ENCODE measurements at places on chromosomes 6 and 20.

- DNase-seq, result no peak
Observed at GRCh38 chr6:10719296-10719963, 3.4 kb upstream of the TMEM14C start.

DNA sequence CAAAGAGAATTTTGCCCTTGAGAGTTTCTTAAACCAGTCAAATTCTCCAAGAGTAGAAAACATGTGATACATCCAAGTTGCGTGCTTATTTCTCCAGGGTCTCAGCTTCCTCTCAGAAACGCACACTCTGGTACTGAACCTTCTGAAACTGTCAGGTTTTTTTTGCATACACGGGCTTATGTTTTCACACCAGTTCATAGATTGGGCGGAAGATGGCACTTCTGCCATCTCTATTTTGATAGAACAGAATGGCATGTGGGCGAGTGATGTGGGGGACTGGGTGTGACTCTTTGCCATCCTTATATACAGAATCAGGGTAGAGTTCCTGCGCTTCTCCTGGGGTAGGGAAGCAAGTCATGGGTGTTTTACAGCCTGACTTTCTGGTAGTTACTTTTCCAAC, 56.4 kb downstream of the ADTRP start:
- no peak for DNase-seq

DNA sequence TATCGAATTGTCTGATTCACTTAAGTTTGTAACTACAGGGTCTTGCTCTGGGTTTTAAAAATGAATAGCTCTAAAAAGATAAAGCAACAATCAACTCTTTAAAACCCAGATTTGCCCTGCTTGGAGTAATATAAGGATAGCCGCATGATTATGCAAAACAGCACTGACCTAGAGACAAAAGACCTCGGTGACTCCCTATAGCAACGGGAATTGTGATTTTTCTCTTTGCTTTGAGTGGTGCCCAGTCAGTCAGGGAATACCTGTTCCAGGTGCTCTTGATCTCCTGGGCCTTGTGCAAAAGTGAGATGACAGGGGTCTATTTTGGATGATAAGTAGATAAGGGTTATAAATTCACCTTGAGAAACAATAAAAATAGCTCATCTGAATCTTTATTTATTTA, 336.3 kb upstream of the NOX3 start:
- DNase-seq, result no peak

DNA sequence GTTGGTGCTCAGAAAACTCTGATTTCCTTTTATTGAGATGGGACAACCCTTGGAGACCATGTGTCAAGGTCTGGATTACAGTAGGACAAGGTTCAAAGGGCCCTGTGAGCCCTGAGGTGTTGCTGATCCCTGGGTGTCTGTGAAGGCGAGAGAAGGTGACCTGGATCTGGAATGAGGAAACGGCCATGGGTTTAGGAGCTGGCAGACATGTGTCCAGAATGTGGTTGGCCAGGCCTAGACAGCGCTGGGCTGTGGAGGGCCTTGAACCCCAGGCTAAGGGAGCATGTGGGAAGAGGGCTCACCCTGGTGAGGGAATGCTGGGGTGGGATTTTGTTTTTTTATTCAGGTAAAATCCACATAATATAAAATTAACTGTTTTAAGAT, 24.9 kb downstream of the PCMTD2 start:
- DNase-seq, result no peak

DNA sequence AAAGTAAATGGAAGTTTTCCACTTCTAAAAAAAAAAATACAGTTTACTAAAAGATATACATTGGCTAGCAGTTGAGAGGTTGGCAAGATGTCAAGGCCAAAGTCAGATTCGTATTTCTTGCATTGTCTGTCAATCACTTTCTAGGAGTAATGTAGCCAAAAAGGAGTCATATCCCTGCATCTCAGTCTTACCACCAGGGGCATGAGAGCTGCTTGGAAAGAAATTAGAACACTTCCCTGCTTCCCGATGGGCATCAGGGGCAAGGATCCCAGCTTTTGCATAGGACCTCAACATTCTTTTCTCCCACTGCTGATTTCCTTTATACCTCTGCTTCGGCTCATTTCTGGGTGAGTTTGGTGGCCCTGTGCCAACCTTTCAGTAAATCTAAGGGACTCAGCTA, 581.0 kb upstream of the MAP3K7 start:
- DNase-seq, result no peak

- peak; percentile 12 for DNase-seq
Observed at GRCh38 chr6:3356056-3356823, 97.5 kb downstream of the PSMG4 start.

GRCh38 chr6:109370336-109370735, 11.9 kb downstream of the CD164 start:
- DNase-seq, result no peak

DNA sequence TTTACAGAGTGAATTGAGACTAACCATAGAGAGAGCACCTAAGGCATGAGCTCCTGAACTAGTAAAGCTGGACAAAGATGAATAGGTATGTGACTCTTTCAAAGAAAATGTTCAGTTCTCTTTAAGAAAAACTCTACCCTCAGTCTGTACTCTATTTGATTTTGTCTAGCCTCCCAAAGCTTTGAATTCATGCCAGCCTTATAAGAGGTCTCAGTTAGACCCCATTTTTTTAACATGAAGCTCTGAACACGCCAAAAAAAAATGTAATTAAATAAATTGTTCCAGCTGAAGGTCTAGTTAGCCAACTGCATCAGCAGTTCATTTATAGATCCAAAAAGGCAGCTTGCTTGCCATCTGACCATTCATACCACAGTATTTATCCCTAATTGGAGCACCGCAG, 71.6 kb downstream of the COL9A1 start:
- no peak for DNase-seq

DNA sequence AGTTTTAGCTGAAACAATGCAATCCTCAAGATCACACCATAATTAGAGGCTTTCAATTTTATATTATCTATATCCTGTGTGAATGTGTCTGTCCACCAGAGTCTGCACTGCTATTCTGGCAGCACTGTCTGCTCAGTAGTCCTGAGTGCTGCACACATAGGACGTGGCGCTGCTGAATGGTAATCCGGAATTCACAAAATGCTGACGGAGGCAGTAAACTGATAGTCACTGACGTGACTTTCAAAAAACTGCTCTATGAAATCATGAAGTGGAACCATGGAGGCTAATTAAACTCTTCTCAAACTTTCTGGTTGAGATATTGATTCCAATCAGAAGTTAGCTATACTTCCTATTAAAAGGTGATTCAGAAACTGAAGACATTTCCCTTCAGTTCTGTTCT, 190.8 kb upstream of the NOX3 start:
- no peak for DNase-seq

- no peak for DNase-seq
Observed at GRCh38 chr6:56796196-56796532, 153.5 kb upstream of the DST start.

- DNase-seq, result no peak
Observed at GRCh38 chr6:77401231-77401630, 62.1 kb downstream of the HTR1B start.

DNA sequence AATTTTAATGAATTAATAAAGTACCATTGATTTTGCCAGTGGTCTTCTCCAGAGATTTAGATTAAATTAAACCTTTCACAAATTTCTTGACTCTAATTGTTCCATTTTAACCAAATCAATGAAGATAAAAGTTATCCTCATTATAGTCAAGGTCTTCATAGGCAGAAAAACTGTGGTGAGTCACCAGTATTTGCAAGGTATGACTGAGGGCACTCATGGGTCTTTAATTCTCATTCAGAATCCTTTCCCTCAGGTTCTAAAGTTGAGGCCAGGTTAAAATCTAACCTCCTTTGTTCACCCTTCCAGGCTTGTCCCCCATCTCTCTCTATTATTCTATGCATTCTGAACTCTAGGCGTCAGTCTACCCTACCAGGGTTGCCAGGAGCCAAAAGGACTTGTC, 93.9 kb downstream of the JAG1 start:
- DNase-seq, result no peak

GRCh38 chr6:42923666-42924065, 5.6 kb upstream of the CNPY3 start:
- no peak for DNase-seq

- DNase-seq, result no peak
Observed at GRCh38 chr20:368915-369314, 11.6 kb upstream of the TRIB3 start.

DNA sequence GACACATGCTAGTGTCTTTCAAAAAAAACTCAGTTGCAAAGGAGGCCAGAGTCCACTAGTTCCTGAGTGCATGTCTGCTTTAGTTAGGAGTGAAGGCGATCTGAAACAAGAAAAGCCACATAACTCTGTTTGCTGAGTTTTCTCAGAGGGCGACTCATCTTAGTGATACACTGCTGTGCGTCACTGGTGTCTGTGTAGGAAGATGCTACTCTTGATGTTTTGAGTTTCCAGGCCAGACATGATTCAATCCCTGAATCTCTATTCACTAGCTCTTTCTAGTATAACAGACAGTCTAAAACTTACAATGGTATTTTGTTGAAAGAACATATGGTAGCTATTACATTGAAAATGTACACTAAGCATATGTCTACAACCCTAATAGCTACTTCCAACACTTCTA, 60.9 kb downstream of the GFRAL start:
- no peak for DNase-seq

DNA sequence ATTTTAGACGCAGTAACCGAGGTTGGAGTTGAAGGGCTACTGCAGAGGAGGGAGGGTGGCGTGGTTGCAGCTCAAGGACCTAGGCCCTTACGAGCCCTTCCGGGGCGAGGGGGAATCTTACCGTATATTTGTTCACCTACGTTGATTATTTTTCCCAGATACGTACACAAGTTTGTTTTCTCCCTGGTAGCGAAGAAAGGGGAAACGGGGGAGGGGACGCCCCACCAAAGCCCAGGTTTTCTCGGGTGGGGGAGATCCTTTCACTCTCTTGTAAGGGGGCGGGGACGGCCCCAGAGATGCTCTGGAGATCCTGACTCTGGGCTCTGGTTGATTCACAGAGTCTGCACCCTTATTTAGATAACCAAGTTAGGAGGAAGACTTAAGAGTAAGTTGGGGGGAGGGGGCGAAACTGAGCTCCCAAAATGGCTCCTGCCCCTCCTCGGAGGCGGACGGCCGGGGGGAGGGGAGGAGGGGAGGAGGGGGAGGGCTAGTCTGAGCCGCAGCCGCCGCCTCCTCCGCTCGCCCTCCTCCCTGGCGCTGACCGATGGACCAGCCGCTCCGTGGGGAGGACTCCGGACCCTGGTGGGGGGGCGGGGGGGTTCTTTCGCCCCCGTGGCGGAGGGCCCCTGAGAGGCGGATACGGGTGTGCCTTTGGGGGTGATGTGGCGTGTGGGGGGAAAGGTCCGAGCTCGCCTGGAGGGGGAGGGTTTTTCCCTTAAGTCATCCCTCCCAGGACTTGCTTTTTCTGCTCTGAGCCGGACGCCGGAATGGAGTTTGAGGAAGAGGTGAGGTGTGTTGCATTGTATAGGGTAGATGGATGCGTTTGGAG, 2.2 kb downstream of the BRD2 start:
- peak; percentile 64 for DNase-seq

- DNase-seq, result no peak
Observed at GRCh38 chr20:62352402-62353288, 14.5 kb downstream of the LAMA5 start.

GRCh38 chr6:17663226-17663625, 43.5 kb downstream of the NUP153 start:
- no peak for DNase-seq

DNA sequence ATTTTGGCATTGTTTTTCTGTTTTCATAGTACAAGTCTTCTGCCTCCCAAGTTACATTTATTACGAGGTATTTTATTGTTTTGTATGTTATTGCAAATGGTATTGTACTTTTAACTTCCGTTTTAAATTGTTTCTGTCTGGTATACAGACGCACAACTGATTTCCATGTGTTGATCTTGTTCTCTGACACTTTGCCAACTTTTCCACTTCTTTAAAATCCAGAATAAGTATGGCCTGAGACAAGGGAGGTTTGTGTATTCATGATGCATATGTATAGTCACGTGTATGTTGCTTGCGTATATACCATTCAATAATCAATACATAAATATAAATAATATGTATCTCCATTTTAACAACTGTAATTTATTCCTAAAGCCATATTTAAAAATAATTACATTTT, 41.2 kb downstream of the THBS2 start:
- DNase-seq, result no peak

DNA sequence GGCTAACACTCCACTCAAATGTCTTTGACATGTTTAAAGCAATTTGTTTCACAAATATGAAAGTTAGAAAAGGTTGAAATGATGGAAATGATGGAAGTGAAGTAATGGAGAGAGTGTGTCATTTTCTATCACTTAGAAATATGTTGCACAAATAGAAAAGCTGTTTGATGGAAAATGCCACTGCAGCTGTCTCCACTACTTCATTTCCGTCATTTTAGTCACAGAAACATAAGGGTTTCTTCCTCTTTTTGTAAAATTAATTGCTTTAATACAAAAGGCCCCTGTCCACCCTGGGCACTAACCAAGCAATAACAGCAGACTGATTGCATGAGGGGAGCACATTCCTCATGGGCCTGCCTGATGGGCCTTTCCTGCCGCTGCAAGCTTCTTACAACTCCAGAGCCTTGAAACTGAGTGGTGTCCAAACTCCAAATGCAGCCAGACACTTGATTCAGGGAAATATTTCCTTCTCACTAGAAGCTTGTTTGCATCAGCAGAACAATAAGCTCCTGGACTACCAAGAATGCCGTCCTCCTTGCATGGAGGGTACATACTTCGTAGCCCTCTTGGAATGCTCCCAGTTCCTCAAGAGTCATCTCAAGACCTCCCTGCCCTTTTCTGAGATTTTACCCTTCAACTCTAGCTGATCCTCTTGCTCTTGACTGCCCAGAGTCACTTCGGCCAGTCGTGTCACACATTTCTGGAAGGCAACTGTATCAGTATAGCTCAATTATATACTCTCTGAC, 36.1 kb downstream of the F13A1 start:
- DNase-seq, result no peak

Data from stimulated activated CD4-positive, alpha-beta T cell treated with anti-CD3 and anti-CD28 coated beads, Interleukin-1b, Interleukin-23, amount 100 ng/mL, for 24 hours (primary cell).